ENCODE measurements at places on chromosomes 1 and 21. TPM values are rescaled to one million over a fixed set of nuclear protein-coding genes. Genes with fewer than 3 reads are reported as not detected.

The TNFRSF18 gene
- not detected for total RNA-seq

The RYR2 gene
- 0.07 TPM for total RNA-seq

The RLF gene
- total RNA-seq, result 5.7 TPM

The ARHGAP30 gene
- 0.07 TPM for total RNA-seq

The YIPF1 gene
- total RNA-seq, result 13.3 TPM

The THEM5 gene
- total RNA-seq, result not detected

The OR2L5 gene
- not detected for total RNA-seq

The BMP8A gene
- not detected for total RNA-seq

The FGR gene
- total RNA-seq, result not detected

The ITLN2 gene
- total RNA-seq, result not detected

The PTGFR gene
- not detected for total RNA-seq

The LAMB3 gene
- total RNA-seq, result 20.2 TPM

The OR2L3 gene
- not detected for total RNA-seq

The BSDC1 gene
- total RNA-seq, result 20.6 TPM

The LAX1 gene
- not detected for total RNA-seq

The FCER1G gene
- not detected for total RNA-seq

The SPRR1B gene
- total RNA-seq, result not detected

The MPZ gene
- 0.35 TPM for total RNA-seq

The PTGS2 gene
- 9.0 TPM for total RNA-seq

The AUNIP gene
- 5.8 TPM for total RNA-seq

The LAMC1 gene
- 110 TPM for total RNA-seq

The CRYBG2 gene
- 2.0 TPM for total RNA-seq

The KIAA0040 gene
- total RNA-seq, result 0.16 TPM

The GABPA gene
- total RNA-seq, result 8.2 TPM

The BCL2L15 gene
- 0.94 TPM for total RNA-seq

The FLAD1 gene
- total RNA-seq, result 53.6 TPM

The CHIA gene
- total RNA-seq, result not detected

The FCGR1A gene
- not detected for total RNA-seq

The PDZK1 gene
- total RNA-seq, result 0.95 TPM

The RIPK4 gene
- total RNA-seq, result 13.4 TPM

The SPRR4 gene
- total RNA-seq, result not detected

Data from A549 treated with RU486 at 1 μM for 4 hours (cell line).